ENCODE measurements at places on chromosomes 12 and 14.

DNA sequence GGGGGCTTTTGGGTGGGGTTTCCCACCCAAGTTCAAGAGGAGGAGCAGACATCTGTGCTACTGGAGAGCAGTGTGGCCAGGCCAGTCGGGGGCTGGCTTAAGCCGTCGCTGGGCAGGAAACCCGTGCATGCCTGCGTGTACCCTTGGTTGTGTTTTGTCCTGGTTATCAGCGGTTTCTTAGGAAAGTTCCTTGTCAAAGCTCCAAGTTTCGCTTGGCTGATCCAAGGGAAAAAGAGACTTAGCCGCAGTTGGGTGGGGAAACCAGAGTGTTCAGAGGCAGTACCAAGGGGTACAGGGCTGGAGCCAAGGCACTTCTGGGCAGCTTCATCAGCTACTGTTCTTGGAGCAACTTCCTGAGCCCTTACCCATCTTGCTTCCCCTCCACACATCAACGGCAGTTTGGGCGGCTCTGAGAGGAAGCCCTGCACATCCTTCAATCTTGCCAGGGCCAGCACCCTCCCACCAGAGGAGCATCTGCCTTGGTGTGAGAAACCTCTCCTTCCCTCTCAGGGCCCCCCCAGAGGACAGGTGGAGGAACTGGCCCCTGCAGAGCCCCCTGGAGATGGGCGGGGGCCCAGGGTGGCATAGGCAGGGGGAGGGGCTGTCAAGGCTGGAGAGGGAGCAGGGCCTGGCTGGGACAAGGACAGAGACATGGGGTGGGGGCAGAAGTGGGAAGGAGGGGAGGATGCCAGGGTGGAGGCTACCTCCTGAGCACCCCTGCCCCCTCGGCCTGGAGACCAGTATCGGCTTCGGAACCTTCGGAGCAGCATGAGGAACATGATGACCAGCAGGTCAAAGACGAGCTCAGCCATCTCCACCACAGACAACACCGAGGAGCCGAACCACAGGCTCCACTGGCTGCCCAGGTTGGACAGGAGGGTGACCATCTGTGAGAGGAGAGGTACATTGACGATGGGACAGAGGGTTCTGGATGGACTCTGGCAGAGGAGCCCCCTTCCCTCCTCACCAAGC, 5.8 kb upstream of the TNFRSF1A start:
- DNase-seq = no peak

GRCh38 chr14:67360470-67361206, 510 bp downstream of the EIF2S1 start:
- DNase-seq = no peak

- DNase-seq = no peak
These were observed 45.9 kb upstream of the STXBP6 start for GRCh38 chr14:25095736-25096437.

- no peak for DNase-seq
These were observed 597 bp downstream of the SOAT2 start for GRCh38 chr12:53103860-53104305.

GRCh38 chr14:66005900-66006434, 480.2 kb upstream of the CCDC196 start:
- no peak for DNase-seq

DNA sequence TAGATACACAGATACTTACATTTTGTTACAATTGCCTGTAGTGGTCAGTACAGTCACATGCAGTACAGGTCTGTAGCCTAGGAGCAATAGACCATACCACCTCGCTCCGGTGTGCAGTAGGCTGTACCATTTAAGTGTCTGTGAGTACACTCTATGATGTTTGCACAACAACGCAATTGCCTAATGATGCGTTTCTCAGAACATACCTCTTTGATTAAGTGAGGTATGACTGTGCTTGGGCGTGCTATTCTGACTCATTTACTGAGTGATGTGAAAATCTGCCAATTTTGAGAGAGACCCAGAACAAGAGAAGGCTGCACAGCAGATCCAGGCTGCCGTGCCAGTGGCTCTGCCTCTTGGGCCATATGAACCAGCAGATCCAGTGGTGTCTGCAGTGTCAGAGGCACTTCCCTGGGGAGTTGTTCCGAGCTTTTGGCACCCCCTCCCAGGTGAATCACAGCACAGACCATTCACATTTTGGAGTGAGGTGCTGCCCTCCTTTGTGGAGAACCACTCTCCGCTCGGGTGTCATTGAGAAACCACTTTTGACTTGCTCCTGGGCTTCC, 20.4 kb downstream of the DLK1 start:
- no peak for DNase-seq

DNA sequence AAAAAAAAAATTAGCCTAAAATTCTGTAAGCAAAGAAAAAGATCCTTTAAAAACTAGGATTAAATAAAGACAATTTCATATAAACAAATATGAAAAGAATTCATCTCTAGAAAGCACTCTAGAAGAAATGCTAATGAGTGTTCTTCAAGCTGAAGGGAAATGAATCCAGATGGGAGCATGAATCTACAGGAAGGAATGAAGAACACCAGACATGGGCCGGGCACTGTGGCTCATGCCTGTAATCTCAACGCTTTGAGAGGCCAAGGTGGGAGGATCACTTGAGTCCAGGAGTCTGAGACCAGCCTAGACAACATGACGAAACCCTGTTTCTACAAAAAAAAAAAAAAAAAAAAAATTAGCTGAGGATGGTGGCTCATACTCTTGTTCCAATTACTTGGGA, 297.2 kb downstream of the FBXL14 start:
- DNase-seq = no peak

DNA sequence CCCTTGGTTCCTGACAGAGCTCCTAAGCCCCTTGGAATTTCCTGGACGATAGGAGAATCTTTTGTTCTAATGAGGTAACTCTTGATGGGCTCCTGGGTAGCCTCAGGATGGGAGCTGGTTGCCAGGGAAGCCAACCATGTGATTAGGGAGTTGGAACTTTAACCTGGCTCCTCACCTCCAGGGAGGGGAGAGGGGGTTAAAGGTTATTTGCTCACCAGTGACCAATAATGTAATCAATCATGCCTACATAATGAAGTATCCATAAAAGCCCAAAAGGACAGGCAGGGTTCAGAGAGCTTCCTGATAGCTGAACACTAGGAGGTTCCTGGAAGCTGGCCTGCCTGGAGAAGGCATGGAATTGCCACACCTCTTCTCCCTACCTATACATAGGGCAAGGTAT, 6.2 kb upstream of the CNOT2 start:
- DNase-seq = no peak

- DNase-seq = no peak
These were observed 47.9 kb upstream of the PLEKHG7 start for GRCh38 chr12:92654929-92655328.
